ENCODE measurements at places on chromosomes 6 and 20.

DNA sequence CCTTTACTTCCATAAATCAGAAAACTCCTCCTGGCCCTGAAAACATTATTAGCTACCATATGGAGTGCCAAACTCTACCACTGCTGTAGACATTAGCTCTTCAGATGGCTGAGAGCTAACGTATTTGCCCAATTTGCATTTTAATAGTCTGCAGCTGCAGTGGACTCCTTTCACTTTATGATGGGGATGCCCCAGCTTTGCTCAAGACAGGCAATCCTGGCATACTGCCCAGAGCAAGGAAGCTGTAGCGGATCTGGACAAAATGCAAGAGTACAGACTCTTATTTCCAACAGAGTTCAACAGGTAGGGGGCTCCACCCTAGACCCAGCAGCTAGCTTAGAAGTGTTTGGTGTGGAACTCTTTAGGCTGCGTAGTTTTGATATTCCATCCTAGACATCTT is 246.7 kb downstream of the FOXC1 start:
- DNase-seq, result no peak

GRCh38 chr20:62020935-62021701 is 44.6 kb downstream of the TAF4 start:
- DNase-seq, result no peak

DNA sequence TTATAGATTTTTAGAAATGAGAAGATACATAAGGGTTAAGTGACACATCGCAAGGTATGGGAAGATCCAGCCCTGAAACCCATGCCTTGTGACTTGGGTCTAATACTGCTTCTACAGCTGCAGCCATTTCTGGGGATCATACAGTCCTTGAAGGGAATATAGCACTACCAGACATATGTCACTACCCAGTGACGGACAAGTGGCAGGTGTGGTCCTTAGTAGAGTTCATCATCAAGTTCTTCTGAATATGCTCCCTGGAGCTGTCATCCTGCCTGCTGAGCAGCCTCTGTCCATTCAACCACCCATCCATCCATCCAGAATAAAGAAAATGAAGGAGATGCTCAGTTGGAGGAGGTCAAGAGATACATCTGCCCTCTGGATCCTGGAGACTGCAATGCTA is 118.6 kb upstream of the ASF1A start:
- no peak for DNase-seq

DNA sequence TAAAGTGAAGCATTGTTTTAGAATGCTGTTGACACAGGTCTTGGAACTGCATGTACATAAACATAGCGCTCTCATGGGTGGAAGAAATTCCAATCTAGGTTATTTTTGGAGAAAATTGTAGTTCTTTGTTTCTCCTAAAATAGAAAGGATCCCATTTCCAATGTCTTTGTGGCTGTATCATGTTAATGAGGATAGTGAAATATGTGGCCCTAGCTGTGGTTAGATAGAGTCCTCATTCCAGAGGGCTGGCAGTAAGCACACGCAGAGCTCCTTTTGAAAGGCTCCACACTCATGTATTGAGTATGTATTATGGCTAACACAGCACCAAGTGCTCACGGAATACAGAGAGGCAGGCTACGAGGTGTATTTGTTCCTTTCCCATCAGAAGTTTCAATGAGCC is 60.9 kb downstream of the SNRNP48 start:
- DNase-seq, result no peak

DNA sequence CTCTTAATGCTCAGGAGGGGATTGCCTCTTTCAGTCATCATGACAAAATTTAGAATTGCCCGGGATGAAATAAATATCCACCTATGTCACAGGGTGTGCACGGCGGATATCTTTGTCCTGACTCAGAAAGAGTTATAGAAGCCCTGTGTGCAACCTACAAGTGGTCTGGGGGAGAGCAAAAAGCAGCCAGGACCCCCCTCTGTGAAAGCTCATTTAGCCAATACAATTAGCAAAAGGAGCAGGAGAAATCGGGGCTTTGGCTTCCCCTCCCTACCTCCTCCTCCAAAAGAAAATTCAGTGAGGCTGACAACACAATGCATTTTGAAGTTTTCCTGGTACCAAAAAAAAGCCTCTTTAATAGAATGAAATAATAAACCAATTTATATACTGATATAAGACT is 21.8 kb downstream of the FOXA2 start:
- no peak for DNase-seq

DNA sequence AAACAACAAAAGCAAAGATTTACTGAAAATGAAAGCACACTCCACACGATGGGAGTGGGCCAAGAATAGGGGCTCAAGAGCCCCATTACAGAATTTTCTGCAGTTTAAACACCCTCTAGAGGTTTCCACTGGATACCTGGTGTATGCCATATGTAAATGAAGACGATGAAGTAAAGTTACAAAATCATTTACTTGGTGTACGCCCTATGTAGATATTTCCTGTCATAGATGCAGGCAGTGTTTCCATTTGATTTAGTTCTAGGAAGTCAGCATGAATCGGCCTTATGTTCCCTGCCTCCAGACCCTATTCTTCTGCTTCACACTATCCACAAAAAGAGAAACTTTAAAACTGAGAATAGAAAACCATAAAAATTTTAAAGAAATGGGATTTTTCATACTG is 404.4 kb upstream of the GJE1 start:
- DNase-seq, result no peak

DNA sequence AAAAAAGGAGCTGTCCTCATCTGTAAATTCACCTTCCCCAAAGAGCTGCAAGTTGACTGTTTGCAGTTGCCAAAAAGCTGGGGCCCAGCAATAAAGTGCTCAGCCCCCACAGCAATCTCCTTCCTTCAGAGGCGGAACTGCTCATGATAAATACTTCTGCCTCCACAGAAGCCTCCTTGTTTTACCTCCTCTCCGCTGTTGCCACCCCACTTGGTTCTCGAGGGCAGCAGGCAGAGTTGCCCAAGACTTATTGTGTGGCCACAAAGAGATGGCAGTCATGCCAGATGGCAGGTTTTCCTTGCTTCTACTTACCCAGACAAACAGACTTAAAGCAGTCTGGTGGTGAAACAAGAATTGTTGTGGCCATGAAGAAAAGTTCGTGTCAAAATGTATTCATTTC is 66.3 kb downstream of the SLX4IP start:
- peak; percentile 54 for DNase-seq

- no peak for DNase-seq
Observed at GRCh38 chr20:15179381-15179780, 842.0 kb upstream of the FLRT3 start.

GRCh38 chr6:2961506-2961905 is 9.9 kb downstream of the SERPINB6 start:
- no peak for DNase-seq

DNA sequence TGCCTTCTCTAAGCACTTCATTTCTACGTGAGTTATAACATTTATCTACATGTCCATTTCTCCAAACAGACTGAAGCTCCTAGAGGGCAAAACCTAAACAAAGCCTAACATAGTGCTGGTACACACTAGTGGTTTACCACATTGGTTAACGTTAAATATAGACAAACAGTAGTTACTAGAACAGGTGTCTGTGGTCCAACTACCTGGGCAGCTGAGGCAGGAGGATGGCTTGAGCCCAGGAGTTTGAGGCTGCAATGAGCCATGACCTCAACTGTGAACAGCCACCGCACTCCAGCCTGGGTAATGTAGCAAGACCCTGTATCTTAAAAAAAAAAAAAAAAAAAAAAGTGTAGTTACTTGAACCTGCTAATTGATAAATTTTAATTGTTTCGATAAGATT is 26.5 kb downstream of the PTPRK start:
- no peak for DNase-seq

DNA sequence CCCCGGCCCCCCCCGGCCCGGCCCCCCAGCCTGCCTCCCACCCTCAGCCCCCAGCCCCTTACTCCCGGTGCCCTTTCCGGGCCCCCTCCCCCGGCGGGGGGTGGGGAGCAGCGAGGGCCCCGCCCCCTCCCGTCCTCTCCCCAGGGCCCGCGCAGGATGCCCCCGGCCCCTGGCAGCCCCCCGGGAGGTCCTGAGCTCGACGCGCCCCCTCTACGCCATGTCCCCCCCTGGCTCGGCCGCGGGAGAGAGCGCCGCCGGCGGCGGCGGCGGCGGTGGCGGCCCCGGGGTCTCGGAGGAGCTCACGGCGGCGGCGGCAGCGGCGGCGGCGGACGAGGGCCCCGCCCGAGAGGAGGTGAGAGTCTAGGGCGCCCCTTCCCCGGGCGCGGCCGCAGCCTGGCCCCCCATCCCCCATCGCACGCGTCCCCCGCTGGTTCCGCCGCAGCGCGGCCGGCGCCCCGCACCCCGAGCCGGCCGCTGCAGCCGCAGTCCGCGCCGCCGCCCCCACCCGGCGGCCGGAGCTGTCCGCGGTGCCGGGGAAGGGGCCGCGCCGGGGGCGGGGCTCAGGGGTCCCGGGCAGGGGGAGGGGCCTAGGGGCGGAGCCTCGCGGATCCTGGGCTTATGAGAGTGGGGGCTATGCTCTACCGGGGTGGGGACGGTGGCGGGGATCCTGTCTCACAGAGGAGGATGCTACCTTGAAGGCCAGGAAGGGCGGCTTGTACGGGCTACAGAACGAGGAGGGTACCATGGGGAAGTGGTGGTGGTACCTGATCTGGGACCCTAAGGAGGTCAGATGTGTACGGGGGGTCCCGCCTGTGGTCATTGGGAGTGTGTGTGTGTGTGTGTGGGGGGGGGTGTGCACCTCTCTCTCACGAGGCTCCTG is 516 bp downstream of the TMEM151B start:
- DNase-seq, result no peak

DNA sequence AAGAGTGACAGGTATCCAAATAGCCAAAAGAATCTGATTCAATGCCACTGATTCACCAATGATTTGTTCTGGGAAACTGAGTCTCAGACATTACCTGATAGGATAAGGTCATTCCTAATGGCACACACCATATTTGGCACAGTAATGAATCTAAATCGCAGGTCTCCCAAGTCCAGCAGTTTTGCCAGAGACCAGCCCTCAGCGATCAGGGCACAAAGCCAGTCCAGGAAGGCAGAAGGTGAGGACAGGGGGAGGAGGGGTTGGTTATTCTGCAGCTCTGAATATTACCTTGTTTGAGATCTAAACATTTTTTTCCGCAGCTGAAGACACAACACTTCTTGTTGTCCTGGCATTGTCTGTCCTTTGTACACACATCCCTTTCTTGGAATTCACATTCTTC is 1.9 kb downstream of the EPPIN start:
- no peak for DNase-seq

DNA sequence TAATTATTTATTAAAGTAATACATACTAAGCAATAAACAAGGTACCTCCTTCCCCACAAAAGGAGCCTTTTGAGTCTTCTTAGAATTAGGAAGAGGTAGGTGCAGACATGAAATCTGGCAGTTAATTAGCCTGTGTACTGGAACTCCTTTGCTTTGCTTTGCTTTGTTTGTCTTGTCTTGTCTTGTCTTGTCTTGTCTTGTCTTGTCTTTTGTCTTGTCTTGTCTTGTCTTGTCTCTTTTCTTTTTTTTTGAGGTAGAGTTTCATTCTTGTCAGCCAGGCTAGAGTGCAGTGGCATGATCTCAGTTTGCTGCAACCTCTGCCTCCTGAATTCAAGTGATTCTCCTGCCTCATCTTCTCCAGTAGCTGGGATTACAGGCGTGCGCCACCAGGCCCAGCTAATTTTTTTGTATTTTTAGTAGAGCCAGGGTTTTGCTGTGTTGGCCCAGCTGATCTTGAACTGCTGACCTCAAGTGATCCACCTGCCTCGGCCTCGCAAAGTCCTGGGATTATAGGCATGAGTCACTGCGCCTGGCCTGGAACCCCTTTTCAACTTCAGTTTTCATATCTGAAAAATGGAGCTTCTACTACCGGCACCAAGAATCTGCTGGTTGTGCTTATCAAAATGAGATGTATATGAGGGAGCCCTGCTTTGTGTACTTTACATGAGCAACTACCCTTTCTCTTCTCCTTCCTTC is 301.2 kb downstream of the CDKAL1 start:
- no peak for DNase-seq
